Activated CD8-positive, alpha-beta T cell treated with anti-CD3 and anti-CD28 coated beads for 36 hours (primary cell): ENCODE measurements at places on chromosomes 5 and 9. TPM values are rescaled to one million over a fixed set of nuclear protein-coding genes. Genes with fewer than 3 reads are reported as not detected.

GRCh38 chr5:1753490-1753889, 46.1 kb downstream of the MRPL36 start:
- no peak overlapping the region for H3K27ac ChIP-seq
- H3K4me1 ChIP-seq = no peaks in the 10 kb centered on the region
- H3K27me3 ChIP-seq = no peaks in the 10 kb centered on the region
- H3K4me3 ChIP-seq = no peak overlapping the region

DNA sequence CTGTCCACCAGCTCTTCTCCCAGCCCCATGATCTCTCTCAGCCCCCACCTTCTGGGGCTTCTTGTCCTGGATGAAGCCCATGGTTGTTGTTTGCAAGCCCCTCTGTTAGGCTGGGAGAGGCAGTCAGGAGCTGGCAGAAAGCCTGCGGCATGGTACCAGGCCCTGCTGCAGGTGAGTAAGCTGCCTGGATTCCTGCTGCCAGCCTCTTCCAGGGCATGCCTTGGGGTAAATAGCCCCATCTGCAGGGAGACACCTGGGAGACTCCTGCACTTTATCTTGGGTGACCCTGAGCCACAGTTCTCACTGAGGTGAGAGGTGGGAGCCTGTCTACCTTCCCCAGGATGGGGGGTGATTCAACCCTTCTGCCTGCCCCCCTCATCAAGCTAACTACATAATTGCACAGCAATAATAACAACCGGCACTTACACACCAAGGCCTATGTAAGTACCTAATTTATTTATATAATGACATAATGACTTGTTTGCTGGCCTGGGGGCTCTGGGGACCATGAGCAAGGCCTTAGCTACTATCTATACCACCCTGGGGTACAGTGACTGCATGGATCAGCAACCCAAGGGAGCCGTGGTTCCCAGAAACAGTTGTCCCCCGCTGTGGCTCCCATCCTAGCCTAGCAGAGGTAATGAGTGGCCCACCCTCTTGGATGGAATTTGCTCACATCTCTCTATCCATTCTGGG, 116.0 kb downstream of the PSD2 start:
- no peak for DNase-seq
- no peak overlapping the region for H3K4me3 ChIP-seq
- peaks cover 12% of the 10 kb centered on the region for H3K27me3 ChIP-seq
- H3K27ac ChIP-seq = no peak overlapping the region
- no peaks in the 10 kb centered on the region for H3K36me3 ChIP-seq

DNA sequence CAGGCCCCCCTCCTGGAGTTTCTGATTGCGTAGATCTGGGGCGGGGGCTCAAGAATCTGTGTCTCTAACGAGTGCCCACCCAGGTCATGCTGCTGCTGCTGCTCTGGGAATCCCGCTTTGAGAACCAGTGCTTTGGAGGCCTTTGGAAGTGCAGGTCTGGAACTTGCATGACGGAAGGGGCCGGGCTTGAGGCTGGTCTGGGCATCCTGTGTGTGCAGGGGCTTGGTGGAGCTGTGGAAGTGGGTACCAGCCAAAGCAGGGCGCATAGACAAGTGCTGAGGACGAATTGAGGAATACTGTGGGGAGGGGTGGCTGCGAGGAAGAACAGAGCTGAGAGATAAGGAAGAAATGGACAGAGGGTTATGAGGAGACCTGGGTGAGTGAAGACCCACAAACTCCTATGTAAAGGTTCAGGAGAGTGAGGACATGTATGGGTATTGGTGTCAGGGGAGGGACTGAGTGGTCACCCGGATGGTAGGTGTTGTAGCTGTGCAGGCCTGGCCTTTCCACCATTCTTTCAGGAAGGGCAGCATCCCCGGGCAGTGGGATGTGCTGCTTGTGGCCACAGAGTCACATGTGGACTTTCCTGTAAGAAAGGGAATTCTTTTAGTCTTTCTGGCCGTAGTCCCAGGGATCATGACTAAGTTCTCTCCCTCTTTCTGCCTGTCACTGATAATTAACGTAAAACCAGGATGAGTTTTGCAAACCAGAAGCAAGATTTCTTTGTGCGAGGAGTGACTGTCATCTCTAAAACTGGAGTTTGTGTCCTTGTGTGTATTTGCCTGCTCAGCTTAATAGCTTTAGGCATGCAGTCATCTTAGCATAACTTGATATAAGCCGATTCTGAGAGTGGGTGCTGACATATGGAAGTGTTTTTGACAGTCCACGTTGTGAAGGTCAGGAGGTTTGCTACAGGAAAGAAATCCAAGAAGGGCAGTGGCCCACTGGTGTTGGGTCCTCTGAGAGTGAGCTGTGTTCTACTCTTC, 43.3 kb upstream of the TJP2 start:
- H3K36me3 ChIP-seq = no peaks in the 10 kb centered on the region
- H3K27me3 ChIP-seq = no peaks in the 10 kb centered on the region
- H3K4me1 ChIP-seq = no peaks in the 10 kb centered on the region
- H3K27ac ChIP-seq = no peak overlapping the region
- no peak overlapping the region for H3K4me3 ChIP-seq

- H3K27me3 ChIP-seq = no peaks in the 10 kb centered on the region
- H3K36me3 ChIP-seq = no peaks in the 10 kb centered on the region
- H3K4me1 ChIP-seq = no peaks in the 10 kb centered on the region
- no peak overlapping the region for H3K27ac ChIP-seq
These were observed 155.8 kb downstream of the BRINP1 start for GRCh38 chr9:119213471-119213870.

DNA sequence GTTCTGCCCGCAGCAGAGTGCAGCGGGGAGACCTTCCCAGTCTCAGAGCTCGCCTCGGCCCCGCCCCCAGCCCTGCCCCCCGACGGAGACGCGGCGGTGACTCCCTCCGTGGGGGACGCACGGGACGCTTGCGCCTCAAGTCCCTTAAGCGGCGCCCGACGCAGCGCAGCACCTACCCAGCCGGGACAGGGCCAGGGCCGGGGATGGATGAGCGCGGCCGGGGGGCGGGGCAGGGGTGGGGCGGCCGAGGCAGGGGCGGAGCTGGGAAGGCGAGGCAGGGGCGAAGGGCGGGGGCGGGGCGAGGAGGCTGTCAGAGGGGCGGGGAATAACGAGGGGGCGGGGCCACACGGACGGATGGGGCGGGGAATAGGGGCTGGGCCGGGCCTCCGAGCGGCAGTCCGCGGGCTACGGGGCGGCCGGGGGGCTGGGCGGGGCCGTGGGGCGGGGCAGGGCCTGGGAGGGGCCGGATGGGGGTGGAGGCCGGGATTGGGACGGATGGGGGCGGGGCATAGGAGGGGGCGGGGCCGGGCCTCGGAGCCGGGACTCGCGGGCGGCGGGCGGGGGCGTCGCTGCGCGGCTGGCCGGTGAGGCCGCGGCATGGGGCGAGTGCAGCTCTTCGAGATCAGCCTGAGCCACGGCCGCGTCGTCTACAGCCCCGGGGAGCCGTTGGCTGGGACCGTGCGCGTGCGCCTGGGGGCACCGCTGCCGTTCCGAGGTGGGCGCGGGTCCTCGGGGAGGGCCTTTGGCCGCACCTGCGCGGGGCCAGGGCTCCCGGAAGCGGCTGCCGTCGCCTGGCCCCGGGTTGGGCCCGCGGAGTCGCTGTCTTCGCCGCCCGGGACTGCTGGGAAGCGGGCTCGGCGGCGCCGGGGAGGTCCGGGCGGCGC, at the start of gene ARRDC1:
Gene ARRDC1, plus strand, starts transcription at position 566 of the 884 bp plus-strand sequence. Its CDS starts 32 bp downstream, at position 598.
- no peaks in the 10 kb centered on the region for H3K27me3 ChIP-seq
- peak within 1 kb of the TSS; percentile 80 for H3K4me3 ChIP-seq
- H3K27ac ChIP-seq = peak within 1 kb of the TSS; percentile 15

TMEM215 gene
- not detected for total RNA-seq

MACROH2A1 gene
- 170 TPM for total RNA-seq

TAF1L gene
- total RNA-seq = not detected

KIF4B gene
- total RNA-seq = 0.11 TPM

SLC6A3 gene
- not detected for total RNA-seq

GRXCR2 gene
- total RNA-seq = not detected

NSMF gene
- 112 TPM for total RNA-seq

SHB gene
- total RNA-seq = 3.2 TPM

HAPLN1 gene
- total RNA-seq = not detected

DIPK1B gene
- total RNA-seq = not detected

DNAI1 gene
- total RNA-seq = 0.18 TPM
